ENCODE measurements at places on chromosomes 12 and 14.

DNA sequence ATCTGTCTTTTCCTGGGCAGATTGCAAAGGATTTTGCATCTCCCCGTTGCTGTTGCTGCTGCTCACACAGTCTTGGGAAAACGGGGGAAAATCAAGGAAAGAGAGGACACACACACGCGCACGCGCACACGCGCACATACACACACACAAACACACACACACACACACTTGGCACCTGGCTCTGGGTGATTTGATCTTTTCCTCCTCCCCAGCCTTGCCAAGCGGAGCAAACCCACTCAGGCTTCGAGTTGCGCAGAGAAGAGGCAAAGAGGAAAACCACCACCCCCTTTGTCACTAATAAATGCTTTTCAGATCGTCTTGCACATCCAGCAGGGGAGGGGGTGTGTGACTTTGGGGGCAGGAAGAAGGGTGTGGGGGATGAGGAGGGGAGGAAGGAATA lies 965 bp upstream of the NOS1 start:
- DNase-seq, result no peak

- no peak for DNase-seq
Observed at GRCh38 chr12:105977236-105977635, 161.5 kb downstream of the NUAK1 start.

- no peak for DNase-seq
Observed at GRCh38 chr12:3725388-3726115, 27.4 kb downstream of the CRACR2A start.

DNA sequence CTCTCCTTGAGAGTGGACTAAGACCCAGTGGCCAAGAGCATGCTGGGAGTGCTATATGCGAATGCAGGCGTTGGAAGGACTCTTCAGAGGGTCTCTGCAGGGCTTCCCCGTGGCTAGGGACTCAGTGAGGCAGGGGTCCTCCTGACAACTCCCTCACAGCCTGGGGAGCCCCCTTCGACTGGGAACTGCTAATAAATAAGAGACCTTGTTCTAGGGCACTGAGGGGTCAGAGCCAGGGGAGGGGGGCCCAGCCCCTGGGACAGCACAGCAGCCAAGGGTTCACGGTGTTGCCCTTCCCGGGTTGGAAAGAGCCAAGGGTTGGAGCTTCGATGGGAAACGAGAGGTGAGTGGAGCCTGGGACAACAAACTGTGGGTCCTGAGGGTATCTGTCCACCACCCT lies 6.0 kb upstream of the CPNE6 start:
- no peak for DNase-seq

DNA sequence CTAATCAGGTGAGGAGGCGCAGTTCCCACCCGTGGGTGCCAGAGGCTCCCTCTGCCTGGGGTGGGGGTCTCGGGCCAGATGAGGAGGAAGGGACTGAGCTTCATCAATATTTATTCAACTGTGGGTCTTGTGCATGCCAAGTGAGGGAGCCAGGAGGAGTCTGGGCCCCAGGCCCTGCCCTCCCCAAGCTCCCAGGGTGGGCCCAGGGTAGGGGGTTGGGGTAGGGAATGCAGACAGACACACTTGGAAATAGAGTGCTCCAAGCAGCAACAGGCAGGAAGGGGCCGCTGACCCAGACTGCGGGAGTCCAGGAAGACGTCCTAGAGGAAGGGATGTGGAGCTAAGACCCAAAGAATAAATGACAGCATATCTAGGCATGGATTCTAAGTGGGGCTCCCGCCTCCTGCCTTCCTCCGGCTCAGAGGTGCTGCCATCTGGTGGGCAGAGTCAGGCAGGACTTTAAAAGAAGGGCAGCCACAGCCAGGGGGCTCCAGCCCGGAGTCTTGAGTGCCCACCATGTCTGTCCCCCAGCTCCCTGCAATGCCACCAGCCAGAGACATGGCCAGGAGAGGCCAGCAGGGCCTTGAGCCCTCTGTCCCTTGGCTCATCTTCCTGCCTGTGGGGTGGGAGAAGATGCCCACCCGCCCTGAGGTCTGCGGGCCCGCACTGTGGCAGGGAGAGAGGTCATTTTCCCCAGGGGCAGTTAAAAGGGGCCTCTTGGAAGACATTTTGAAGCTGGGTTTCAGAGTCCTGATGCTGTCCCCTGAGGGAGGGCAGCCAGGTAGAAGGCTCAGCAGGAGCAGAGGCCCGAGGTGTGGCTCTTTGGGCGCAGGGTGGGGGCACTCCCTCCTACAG lies 70.1 kb downstream of the PHETA1 start:
- DNase-seq, result peak; percentile 79

DNA sequence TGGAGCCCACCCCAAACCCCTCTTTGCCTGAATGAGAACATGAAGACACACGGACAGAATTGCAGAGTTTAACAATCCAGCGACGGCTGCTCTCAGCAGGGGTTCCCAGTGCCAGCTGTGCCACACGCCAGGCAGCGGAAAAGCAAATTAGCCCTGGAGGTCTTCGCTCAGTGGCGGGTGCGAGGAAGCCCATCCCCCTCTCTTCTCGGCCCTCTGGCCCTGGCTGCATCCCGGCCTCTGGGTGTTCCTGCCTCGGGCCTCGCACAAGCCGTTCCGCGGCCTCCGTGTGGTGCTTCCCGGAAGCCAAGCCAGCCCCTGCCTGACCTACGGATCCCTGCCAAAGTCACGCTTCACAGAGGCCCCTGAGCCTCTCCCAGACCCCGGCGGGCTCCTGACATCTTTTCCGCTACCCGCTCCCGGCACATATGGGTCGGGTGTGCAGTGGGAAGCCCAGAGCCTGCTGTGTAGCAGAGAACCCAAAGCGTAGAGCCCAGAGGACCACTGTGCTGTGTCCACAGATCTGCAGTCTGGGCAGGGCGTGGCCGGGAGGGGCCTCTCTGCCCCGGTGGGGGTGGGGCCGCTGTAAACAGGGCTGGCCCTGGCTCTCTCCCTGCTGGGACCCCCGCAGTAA lies 70.7 kb upstream of the GALNT9 start:
- no peak for DNase-seq

- no peak for DNase-seq
Observed at GRCh38 chr12:91139286-91139685, 28.0 kb upstream of the LUM start.

GRCh38 chr12:105036937-105037649 lies 47.2 kb downstream of the ALDH1L2 start:
- no peak for DNase-seq

DNA sequence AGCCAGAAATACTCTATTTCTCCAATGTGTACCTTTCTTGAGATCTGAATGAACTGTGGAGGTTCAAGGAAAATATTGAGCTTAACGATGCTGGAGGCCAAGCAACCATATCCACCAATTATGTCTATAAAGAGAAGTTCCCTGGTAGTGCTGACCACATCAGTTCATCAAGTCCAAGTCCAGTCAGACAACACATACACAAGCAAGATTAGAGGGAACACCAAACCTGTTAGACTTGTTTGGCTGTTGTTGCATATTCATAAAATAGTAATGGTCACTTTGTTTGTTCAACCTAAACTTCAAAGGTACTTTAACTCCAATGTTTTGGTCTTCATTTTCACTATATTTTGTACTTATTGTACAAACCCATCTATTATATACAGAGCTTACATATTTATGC lies 81.6 kb downstream of the LMO3 start:
- DNase-seq, result no peak

Measured in activated CD4-positive, alpha-beta T cell treated with anti-CD3 and anti-CD28 coated beads, Interleukin-2, amount 10 ng/mL, durations not matched to agents 24 days and 14 days (primary cell).